CD4-positive, alpha-beta T cell treated with Interleukin-6 at 100 ng/mL for 8 hours (primary cell): ENCODE measurements at places on chromosomes 6 and 20.

GRCh38 chr6:68533339-68533795 is 101.7 kb upstream of the ADGRB3 start:
- no peak for DNase-seq

DNA sequence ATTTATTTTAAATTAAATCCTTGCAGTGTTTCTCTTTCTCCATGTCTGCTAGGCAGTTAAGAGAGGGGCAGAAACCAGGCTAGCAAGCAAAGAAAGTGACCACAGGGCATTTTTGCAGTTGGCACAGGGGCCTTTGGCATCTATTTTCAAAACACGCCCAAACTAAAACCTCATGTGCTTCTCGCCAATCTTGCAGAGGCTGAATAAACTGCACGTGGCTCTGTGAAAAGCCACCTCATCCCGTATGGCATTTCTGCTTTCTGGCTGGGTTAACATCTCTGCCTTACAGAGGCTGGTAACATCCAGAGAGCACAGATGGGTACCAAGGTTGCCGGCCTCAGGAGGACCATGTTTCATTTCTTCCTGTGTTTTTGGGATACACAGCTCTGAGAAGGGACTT is 54.6 kb downstream of the GJA10 start:
- DNase-seq: no peak

DNA sequence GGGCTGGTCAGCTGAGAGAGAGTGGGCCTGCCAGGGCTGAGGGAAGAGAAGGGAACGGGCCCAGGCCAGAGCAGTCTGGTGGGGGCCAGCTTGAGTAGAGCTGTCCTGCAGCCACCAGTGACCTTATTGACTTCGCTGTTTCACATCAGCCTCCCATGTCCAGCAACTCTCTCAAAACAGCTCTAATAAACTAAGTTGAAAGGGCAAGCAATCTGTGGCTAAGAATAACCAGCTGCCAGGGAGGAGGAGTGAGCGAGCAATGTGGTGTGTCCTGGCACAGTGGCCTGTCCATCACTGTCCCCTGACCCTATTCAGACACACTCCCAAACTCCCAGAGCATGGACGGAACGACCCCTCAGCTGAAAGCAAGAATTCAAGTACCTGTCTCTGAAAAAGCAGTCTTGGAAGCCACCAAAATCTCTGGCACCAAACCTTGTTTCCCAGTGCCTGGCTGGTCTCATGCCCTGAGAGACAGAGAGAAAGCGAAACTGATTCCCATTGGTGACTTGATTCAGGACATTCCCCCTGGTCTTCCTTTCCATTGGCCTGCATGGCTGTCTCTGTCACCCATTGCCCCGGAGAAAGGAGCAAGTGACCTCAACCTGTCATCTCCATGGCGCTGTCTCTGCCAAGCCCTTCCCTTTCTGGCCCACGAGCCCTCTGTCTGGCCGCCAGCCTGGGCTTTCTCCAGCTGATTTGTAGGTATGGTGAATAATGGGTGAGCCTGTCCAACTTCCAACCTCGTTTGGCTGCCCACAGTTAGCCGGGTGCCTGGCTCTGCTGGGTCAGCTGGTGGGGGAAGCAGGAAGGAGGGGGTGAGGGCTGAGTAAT is at the start of gene DDO:
DDO (minus strand) TSS at position 490 of the 831 bp plus-strand sequence. CDS start 2,113 bp downstream, outside the sequence.
- no peak for DNase-seq

- DNase-seq: no peak
Measured at GRCh38 chr6:85620308-85620707, 22.4 kb downstream of the SYNCRIP start.

DNA sequence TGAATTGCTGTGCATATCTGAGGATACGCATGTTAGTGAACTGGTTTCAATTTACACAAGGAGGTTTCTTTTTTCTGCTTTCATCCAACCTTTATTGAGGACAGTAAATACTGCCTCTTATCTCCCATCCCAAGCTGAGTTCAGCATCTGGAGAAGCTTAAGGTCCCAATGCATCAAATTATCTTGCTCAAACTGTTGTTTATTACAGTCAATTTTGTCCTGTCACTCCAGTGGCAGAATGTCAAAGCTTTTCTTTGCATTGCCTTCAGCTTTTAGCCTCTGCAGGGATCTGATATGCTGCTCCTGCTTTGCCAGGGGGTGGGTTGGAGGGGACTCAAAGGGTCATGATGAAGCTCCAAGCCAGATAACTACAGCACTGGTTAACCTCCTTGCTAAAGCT is 435.4 kb upstream of the SOX4 start:
- no peak for DNase-seq
